ENCODE measurements at places on chromosomes 16 and 17.

DNA sequence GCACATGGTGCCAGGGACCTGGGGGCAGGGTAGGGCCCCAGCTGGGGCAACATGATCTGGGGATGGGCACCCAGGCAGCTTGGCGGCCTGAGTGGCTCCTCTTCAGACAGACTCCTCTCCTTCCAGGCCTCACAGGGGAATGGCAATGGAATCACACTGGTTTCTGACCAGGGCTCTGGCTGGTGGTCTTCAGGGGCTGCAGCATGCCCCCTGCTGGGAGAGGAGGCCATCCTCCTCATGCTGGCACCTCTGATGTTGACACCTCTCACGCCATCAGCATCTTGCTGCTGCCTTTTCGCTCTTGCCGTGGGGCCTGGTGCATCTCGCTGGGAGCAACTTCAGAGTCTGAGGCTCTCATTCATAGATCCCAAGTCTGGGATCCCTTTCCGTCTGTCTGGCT, 11.2 kb upstream of the GFOD2 start:
- DNase-seq: no peak

- peak; percentile 95 for DNase-seq
Observed at GRCh38 chr17:77424585-77425344, 284.0 kb downstream of the SEC14L1 start.

DNA sequence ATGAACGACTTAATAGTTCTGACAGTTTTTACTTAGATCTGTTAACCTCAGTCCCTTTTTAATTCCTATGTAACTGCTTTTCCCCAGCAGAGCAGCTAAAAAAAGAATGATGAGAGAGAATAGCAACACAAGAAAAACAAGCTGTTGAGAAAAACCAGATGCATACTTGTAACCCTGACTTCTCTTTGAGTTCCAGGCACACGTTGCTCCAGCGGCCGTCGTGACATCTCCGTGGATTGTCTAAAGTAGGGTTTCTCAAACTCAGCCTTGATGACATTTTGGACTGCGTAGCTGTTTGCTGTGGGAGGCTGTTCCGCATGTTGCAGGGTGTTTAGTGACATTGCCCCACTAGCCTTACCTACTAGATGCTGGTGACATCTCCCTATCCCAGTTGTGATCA, 324.0 kb downstream of the SNX29 start:
- no peak for DNase-seq

- DNase-seq: no peak
Observed at GRCh38 chr17:45110676-45111611, 21.4 kb downstream of the PLCD3 start.

All from left hindlimb (tissue), 1 donor.